ENCODE measurements at places on chromosomes 2 and 18.

- no peak for DNase-seq
Observed at GRCh38 chr2:32210767-32211408, 45.2 kb downstream of the SLC30A6 start.

GRCh38 chr2:226198956-226199355 lies 600.7 kb downstream of the IRS1 start:
- no peak for DNase-seq

DNA sequence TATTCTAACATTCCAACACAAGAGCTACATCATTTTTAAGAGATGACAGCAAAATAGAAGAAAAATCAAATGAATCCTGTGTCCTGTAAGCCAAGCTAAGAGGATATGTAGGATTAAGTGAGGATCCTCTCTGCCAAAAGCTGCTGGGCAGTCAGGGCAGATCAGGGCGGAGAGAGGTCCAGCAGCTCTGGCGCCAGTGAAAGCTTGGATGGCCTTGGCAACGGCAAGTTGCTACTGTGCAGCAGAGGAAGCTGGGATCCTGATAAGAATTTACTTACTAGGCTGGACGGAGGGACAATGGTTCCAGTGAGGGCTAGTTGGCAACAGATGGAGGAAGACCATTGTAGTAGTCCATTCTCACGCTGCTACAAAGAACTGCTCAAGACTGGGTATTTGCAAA lies 391.5 kb downstream of the XIRP2 start:
- DNase-seq = no peak

DNA sequence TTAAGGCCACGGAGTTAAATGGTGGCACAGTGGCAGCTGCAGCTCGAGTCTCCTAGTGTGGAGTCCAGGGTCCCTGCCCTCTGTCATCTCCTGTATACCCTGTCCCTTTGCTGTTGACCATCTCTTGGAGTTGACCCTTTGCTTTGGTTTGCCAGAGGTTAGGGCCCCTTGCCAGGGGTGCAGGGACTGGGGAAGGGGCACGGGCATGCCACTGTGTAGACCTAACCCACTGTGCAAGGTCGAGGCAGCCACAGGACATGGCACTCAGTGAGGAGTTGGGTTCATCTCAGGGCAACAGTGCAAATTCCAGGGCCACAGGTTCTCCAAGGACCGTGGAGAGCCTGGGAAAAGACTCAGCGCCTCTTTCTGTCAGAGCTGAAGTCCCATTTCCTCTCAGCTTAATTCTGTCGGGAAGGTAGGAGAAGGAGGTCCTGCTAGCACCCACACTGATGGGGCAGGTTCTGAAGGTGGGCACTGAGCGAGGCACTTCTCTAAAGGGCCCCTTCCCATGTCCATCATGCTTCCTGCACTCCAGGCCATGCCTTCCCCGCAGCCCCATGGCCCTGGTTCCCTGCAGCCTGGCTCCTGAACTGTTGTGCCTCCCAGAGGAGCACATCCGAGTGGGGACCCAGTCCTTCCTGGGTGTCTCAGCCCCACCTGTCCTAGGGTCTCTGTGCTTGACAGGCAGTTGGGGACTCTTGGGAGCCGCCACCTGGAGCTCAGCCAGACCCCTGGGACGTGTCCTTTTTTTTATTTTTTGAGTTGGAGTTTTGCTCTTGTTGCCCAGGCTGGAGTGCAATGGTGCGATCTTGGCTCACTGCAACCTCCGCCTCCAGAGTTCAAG lies 2.8 kb downstream of the KHK start:
- DNase-seq = no peak

DNA sequence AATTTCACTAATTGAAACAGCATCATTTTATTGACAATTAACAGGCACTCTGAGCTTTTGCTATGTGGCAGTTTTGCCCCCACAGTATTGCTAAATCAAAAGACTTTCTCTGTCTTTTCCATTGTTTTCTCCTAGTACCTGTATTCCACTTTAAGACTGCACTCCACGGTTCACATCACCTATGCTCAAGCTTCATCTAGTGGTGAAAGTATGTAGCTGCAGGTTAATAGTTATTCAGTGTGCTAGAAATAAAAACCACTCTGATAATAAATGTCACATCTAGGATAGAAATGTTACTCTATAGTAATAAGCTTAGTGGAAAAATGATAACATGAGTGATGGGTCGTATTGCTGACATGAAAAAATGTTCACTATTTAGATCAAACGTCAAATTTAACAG lies 24.6 kb downstream of the ARL6IP6 start:
- no peak for DNase-seq

DNA sequence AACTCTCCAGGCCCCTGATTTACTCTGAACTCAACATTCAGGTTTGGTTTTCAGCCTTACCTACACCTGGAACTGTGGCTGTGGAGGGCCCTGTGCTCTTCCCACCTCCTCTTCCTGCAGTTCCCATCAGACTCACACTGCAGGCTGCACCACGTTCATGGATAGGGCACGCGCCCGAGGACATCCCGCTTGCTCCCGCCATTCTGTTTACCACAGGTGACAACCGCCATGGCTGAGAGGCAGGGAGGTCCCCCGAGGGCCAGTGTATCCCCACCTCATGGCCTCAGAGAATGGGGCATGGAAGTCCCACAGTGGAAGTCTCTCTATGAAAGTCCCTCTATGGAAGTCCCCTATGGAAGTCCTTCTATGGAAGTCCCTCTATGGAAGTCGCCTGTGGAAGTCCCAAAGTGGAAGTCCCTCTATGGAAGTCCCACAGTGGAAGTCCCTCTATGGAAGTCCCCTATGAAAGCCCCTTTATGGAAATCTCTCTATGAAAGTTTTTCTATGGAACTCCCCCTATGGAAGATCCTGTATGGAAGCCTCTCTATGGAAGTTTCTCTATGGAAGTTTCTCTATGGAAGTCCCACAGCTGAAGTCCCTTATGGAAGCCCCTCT lies 358.4 kb upstream of the SALL3 start:
- no peak for DNase-seq

- DNase-seq = no peak
Observed at GRCh38 chr2:69733342-69734034, 8.4 kb upstream of the ANXA4 start.

DNA sequence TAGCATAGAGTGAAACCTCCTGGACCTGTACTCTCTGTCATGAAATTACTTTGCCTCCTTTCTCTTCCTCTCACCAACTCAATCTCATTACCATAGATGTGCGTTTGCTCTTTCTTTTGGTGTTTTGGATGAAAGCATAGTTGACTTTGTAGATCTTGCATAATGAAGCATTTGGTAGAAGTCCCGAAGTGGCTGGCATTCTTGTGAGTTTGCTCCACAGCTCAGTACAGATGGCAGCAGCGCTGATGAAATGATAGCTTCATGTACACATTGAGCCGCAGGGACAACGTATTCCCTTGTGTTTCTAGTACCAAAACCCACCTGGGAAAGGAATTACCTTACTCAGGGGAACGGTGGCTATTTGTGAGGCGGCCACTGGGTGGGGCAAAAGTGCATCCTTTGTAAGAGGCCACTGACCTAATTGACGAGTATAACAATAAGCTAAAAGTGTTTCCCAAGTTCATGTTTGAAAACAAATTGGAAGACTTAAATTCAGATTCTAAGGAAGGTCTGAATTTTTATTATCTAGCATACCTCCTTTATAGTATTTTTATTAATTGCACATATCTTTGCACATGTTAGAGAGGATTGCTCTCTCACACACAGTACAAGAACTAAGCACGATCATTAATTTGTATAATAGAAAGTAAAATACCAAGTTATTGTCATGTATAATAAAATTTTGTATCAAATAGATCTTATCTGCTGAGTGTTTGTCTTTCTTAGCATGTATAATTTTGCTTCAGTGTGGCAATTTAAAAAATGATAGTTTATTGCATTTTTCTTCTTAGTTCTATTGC lies 25.4 kb upstream of the CDH7 start:
- DNase-seq = no peak

DNA sequence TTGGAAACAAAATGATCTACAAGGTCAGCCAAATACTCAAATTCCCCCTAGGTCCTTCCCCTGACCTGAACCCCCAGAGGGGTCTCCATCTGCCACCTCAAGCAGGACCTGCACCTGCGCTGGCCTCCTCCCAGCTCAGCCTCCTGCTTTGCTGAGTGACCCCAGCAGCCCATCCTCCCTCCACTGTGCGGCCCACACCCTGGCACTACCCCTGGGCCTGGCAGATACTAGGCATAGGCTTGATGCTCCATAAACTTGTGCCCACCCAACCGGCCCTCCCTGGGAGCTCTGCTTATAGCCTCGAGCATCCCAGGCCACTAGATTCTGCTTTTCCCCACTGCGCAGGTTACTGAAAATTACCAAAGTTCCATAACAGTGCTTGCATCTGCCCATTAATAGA lies 156.2 kb downstream of the HDAC4 start:
- DNase-seq = no peak

- DNase-seq = no peak
Observed at GRCh38 chr2:161844822-161845221, 220.6 kb downstream of the SLC4A10 start.

- no peak for DNase-seq
Observed at GRCh38 chr18:36041146-36041545, 26.2 kb downstream of the RPRD1A start.

- DNase-seq = no peak
Observed at GRCh38 chr2:127560201-127560930, 24.9 kb downstream of the MYO7B start.
